Activated CD8-positive, alpha-beta memory T cell treated with anti-CD3 and anti-CD28 coated beads for 4 hours (primary cell): ENCODE measurements at places on chromosomes 13 and 19.

DNA sequence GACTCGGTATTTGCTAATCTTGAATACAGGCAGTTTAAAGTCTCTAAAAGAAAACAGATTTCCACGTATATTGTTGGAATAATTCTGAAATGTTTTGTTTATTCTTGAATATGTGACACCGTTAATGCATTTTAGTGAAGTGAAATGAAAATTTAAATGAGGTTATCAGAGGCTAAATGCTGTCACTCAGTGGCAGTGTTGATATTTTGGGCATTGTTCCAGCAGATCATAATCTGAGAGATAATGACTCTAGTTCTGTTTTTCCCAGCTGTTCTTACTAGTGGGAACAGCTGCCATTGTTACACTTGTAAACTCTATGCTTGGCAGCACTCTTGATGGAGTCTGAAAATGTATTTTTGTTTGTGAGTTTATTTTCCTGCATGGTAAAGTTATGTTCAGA is 365.6 kb upstream of the SLC10A2 start:
- DNase-seq, result no peak

DNA sequence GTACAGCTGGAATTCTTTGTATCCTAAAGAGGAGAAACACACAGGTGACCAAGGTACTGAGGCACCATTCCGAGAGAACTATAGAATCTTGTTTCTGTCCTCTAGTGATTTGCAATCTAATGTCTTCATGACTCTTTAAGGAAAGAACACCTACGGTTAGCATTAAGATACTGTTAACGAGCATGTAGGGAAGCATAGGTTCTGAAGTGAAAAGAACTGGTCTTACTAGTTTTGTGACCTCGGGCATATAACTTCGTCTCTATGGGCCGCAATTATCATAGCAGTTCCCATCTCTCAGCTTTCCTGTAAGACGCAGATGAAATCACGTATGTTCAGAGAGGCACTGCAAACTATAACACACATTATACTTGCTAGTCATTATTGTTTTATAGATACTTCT is 193.0 kb upstream of the NBEA start:
- DNase-seq, result no peak

DNA sequence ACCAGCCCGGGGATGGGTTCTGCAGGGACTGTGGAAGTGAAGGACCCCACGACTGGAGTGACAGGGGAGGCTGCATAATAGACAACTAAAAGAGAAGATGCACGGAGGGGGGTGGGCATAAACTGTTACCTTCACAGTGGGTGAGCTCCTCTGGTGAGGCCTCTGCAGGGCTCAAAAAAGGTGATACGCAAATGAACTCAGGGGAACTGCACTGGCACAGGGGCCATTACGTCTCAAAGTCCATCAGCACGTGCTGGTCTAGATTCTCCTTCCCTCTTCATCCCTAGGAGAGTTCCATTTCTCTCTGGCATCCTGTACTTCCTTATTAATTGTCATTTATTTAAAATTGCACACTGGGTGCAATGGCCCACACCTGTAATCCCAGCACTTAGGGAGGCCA is 8.1 kb upstream of the FFAR2 start:
- no peak for DNase-seq

- no peak for DNase-seq
These were observed 2.0 kb downstream of the DAZAP1 start for GRCh38 chr19:1409204-1410005.

GRCh38 chr19:41031916-41032315 is 40.8 kb downstream of the CYP2B6 start:
- DNase-seq, result no peak

DNA sequence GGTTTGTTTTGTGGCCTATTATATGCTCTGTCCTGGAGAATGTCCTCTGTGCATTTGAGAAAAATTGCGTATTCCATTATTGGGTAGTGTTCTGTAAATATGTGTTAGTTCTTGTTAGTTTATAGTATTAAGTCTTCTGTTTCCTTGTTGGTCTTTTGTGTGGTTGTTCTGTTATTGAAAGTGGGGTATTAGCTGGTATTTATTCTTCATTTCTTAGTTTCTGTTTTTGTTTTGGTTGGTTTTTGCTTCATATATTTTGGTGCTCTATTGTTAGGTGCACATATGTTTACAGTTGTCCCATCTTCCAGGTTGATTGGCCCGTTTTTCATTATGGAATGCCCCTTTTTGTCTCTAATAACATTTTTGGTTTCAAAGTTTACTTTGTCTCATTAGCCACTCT is 77.3 kb downstream of the DNAJC15 start:
- DNase-seq, result no peak

GRCh38 chr13:94617389-94618000 is 15.8 kb downstream of the GPR180 start:
- no peak for DNase-seq

DNA sequence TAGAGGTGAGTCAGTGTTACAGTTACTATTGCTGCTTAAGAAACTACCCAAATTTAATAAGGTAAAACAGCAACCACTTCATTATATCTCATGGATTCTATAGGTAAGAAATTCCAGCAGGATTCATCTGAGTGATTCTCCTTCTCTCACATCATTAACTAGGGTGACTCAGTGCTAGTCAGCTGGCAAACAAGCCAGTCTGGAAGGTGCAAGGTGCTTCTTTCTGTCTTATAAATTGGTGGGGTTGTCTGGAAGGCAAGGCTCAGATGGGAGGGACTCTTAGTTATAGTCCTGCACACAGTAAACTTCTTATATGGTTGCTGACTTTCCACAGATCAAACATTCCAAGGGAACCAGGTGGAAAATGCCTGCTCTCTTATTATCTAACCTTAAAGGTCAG is 484.5 kb downstream of the GPC5 start:
- DNase-seq, result no peak

DNA sequence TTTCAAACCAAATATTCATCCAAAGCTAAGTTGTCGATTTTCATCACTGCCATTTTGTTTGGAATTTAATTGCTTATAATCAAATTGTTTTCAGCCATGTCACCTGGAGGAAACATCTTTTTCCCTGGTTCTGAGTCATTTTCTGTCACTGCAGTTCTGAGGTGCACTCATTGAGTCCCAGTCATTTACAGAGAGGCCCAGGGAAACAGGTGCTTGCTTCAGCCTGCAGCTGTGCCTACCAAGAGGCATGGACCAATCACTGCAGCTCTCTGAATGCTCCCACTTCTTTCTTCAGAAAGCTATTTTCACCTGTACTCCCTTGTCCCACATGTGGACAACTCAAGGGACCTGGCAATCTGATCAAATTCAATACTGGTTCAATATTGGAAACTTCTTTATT is 308.1 kb downstream of the COG6 start:
- DNase-seq, result no peak

GRCh38 chr13:71685072-71685471 is 181.9 kb downstream of the DACH1 start:
- DNase-seq, result no peak
